Frontal cortex (tissue), 4 donors: ENCODE measurements at places on chromosomes 11 and 22. TPM values are rescaled to one million over a fixed set of nuclear protein-coding genes. Genes with fewer than 3 reads are reported as not detected.

CFAP300 gene
- 2.0 TPM for total RNA-seq

GRCh38 chr11:45246241-45246640 lies 39.9 kb downstream of the SYT13 start:
- DNase-seq = no peak

GRCh38 chr11:93988455-93988854 lies 32.7 kb upstream of the HEPHL1 start:
- DNase-seq = no peak

GRCh38 chr11:32870676-32871075 lies 21.9 kb upstream of the QSER1 start:
- DNase-seq = no peak

DNA sequence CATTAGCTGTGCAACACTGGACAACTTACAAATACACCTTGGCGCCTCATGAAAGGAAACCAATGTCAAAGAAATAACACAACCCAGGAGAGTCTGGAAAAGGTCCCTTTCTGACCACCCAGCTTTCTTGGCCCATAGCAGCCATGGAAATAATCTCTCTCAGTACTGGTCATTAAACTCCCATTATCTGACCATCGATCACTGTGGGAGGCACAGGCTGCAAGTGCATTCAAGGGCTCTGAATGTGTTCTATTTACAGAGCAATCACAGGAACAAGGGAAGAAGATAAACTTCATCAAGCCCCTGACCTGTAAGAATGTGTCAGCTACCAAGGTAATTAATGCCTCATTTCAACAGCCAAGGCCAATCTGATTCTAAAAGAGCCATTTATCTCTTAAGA lies 40.1 kb downstream of the CTSC start:
- no peak for DNase-seq

TUBA8 gene
- 2.9 TPM for total RNA-seq

CERK gene
- total RNA-seq = 35.1 TPM
